ENCODE measurements at places on chromosomes 13 and 19.

DNA sequence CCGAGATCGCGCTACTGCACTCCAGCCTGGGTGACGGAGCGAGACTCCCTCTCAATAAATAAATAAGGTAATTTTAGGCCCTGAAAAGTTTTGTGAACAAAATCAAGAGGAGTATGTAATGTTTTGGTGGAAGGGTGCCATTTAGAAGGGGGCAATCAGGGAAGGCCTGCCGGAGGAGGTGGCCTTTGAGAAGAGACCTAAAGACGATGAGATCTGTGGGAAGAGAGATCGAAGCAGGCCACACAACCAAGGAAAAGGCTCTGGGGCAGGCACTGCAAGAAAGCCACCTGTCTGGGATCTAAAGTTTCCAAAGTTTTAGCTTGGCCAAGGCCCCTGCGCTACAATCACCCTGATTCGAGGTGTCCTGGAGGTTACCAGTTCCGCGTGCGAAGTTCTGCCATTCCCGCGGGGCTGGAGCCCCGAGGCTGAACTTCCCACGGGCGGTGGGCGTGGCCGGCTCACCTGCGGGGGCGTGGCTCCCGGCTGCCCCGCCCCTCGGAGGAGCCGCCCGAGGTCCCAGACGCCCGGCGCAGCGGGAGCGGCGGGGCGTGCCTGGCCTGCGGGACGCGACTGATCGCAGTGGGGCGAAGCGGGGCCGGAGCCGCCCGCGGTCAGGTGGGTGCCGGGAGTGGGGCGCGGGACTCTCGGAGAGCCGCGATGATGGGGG lies at the start of gene KLC3:
TSS of gene KLC3 (plus strand) at position 519 of the 667 bp plus-strand sequence. CDS start 4,792 bp downstream, outside the sequence.
- DNase-seq: peak; percentile 33

GRCh38 chr19:28042516-28042915 lies 1170.4 kb downstream of the UQCRFS1 start:
- no peak for DNase-seq

DNA sequence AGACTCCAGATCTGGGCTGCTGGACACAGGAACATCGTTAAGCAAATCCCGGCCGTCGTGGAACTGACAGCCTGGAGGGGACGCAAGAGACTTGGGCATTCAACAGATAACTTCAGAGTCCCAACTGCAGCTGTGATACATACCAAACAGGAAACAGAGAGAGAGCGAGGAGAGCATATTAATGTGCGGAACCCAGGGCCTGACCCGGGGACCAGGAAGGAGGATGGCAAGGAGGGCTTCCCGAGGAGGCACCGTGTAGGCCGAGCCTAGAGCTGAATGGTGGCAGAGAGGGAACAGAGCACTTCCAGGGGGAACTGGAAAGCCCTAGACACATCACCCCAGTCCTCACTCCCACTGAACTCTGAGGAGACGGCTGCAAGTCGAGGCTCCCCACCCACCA lies 68.1 kb downstream of the SIPA1L3 start:
- no peak for DNase-seq

DNA sequence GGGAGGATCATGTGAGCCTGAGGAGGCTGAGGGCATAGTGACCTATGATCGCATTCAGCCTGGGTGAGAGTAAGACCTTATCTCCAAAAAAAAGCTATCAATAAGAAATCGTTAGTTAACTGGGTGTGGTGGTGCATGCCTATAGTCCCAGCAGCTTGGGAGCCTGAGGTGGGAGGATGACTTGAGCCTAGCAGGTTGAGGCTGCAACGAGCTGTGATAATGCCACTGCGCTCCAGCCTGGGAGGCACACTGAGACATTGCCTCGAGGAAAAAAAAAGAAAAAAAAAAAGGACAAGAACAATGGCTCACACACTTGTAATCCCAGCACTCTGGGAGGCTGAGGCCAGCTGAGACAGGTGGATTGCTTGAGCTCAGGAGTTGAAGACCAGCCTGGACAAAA lies 16.2 kb downstream of the PSPC1 start:
- no peak for DNase-seq

- no peak for DNase-seq
Measured at GRCh38 chr19:41521931-41522555, 53.9 kb upstream of the CEACAM21 start.

DNA sequence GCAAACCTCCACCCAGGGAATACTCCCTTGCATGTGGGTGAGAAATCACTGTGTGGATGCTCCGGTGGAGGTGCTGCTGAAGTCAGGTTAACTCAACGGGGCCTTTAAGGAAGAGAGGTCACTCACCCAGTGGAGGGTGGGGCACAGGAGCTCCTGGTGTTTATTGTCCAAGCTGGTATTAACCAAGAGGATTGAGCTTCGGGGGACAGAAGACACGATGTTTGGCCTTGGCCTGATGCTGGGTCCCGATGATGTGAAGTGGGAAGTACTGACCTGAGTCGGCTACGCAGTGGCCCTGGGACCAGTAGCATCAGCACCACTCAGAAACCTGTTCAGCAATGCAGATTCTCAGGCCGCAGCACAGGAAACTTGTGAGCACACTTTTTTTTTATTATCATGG lies 85.7 kb upstream of the WASF3 start:
- no peak for DNase-seq

DNA sequence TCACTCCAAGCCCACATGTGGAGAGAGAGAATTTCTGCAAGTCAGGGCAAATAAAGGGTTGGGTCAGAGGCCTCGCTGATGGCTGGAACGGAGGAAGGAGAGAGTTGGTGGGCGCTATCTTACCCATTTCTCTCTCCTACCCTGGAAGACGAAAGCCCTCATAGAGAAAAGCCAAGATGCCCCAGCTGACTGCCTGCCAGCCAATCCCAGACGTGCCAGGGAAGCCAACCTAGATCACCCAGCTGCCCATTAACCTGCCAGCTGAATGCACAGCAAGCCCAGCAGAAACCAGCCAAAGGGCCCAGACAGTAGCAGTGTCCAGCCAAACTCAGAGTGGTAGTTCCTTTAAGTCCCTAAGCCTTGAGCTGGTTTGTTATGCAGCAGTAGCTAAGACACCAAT lies 167.0 kb upstream of the ZNF507 start:
- no peak for DNase-seq
